ENCODE measurements at places on chromosomes 1 and 21.

DNA sequence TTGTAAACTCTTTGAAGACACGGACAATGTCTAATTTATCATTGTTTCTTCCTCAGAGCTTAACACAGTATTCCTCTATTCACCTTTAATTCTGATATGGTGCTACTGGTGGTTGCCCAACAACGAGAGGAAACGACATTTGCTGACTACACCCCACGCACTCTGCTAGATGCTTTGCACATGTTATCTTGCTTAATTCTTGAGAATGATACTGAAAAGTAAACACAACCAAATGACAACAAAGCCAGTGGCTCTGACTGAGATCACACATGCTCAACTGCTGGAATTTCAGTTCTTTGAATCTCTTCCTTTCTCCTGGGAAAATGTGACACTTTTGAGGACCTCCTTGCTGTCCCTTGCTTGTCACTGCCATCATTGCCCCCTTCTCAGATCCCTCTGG, 37.2 kb upstream of the DDAH1 start:
- no peak overlapping the region for H3K4me3 ChIP-seq
- H3K27ac ChIP-seq = no peak overlapping the region
- H3K27me3 ChIP-seq = no peaks in the 10 kb centered on the region
- H3K4me1 ChIP-seq = no peaks in the 10 kb centered on the region
- DNase-seq = no peak

GRCh38 chr1:114079596-114080190, 74.0 kb downstream of the SYT6 start:
- no peaks in the 10 kb centered on the region for H3K27me3 ChIP-seq
- no peaks in the 10 kb centered on the region for H3K4me1 ChIP-seq
- no peak for DNase-seq
- H3K27ac ChIP-seq = no peak overlapping the region
- H3K36me3 ChIP-seq = no peaks in the 10 kb centered on the region

DNA sequence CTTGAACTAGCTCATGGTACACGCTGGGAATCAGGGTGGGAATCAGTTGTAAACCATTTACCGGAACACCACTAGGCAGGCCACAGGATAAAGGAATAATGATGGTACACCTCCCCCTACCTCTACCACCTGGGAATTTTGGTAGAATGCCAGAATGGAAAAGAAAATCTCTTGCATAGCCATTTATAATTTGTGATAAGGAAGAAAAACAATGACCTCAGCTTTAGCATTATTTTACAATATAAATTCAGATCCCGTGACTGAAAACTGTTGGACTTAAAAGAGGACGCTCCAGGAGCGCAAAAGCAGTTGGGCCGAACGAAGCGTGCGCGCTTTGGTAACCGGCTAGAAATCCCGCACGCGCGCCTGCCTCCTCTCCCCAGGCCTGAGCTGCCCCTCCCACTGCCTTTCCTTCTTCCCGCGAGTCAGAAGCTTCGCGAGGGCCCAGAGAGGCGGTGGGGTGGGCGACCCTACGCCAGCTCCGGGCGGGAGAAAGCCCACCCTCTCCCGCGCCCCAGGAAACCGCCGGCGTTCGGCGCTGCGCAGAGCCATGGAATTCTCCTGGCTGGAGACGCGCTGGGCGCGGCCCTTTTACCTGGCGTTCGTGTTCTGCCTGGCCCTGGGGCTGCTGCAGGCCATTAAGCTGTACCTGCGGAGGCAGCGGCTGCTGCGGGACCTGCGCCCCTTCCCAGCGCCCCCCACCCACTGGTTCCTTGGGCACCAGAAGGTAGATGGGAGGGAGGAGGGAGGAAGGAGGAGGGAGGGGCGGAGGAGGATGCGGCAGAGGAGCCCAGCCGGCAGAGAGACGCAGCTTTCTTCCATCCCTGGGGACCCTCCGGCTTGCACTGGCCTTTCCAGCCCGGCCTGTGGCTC, at the start of gene CYP4X1:
Gene CYP4X1 (plus strand): TSS at position 402 of the 873 bp plus-strand sequence. CDS start 149 bp downstream, at position 551.
- H3K36me3 ChIP-seq = no peaks in the 10 kb centered on the region
- peak within 1 kb of the TSS; percentile 44 for H3K4me3 ChIP-seq
- H3K27ac ChIP-seq = no peak within 1 kb of the TSS
- H3K4me1 ChIP-seq = no peaks in the 10 kb centered on the region
- peaks cover 8% of the 10 kb centered on the region for H3K27me3 ChIP-seq
- no peak for DNase-seq

GRCh38 chr1:150321826-150322166, 463 bp downstream of the PRPF3 start:
- peaks cover 14% of the 10 kb centered on the region for H3K36me3 ChIP-seq
- no peaks in the 10 kb centered on the region for H3K4me1 ChIP-seq
- peak overlapping the region; percentile 95 for H3K27ac ChIP-seq
- DNase-seq = peak; percentile 42
- no peaks in the 10 kb centered on the region for H3K27me3 ChIP-seq

- H3K27ac ChIP-seq = no peak overlapping the region
- DNase-seq = peak; percentile 10
- no peak overlapping the region for H3K4me3 ChIP-seq
Observed at GRCh38 chr1:196462086-196462485, 146.2 kb downstream of the KCNT2 start.

DNA sequence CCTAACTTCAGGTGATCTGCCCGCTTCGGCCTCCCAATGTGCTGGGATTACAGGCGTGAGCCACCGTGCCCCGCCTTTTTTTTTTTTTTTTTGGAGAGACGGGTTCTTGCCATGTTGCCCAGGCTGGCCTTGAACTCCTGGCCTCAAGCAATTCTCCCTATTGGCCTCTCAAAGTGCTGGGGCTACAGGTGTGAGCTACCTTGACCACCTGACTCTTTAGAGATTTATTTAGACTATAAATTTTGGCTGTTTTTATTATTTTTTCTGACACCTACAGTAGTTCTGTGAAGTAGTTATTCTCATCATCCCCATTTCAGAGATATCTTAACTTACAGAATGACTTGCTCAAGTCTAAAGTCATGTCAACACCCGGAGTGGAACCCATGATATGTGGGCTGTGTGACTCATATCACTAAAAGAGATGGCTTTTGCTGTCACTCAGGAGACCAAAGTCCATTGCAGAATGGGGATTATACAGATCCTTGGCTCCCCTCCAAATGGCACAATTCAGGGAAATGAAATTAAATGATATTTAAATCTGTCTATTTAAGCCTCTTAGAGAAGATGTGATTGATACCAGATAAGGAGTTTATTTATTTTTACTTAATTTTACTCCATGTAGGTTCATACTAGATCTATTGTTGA, 93.2 kb downstream of the CTH start:
- no peak for DNase-seq
- no peak overlapping the region for H3K4me3 ChIP-seq
- H3K27ac ChIP-seq = no peak overlapping the region
- no peaks in the 10 kb centered on the region for H3K27me3 ChIP-seq

GRCh38 chr1:39394598-39394997, 96.8 kb upstream of the BMP8A start:
- H3K27me3 ChIP-seq = no peaks in the 10 kb centered on the region
- no peak for DNase-seq
- H3K4me1 ChIP-seq = peaks cover 22% of the 10 kb centered on the region
- no peak overlapping the region for H3K27ac ChIP-seq
- H3K36me3 ChIP-seq = peaks cover 29% of the 10 kb centered on the region

GRCh38 chr1:222043444-222044292, 301.8 kb upstream of the DUSP10 start:
- H3K4me3 ChIP-seq = no peak overlapping the region
- DNase-seq = no peak
- H3K4me1 ChIP-seq = peaks cover 18% of the 10 kb centered on the region
- no peaks in the 10 kb centered on the region for H3K36me3 ChIP-seq
- no peaks in the 10 kb centered on the region for H3K27me3 ChIP-seq
- no peak overlapping the region for H3K27ac ChIP-seq

DNA sequence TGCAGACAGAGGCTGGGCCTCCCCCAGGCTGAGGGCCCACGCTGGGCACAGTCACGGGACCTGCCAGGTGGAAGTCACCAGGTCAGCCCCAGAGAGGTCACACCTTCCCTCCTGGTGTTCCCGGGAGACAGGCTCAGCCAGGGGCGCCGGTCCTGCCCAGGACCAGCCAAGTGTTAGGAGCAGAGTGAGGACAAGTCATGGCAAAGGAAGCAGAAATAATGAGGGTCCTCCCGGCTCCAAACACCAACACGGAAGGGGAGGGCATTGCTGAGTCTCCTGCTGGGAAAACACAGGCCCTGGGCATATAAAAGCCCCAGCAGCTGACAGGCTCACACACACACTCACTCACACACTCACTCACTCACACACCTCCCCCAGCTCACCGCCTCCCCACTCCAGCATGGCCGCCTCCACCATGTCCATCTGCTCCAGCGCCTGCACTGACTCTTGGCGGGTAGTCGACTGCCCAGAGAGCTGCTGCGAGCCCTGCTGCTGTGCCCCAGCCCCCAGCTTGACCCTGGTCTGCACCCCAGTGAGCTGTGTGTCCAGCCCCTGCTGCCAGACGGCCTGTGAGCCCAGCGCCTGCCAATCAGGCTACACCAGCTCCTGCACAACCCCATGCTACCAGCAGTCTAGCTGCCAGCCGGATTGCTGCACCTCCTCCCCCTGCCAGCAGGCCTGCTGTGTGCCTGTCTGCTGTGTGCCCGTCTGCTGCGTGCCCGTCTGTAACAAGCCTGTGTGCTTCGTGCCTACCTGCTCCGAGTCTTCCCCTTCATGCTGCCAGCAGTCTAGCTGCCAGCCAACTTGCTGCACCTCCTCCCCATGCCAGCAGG, at the start of gene KRTAP10-10:
Gene KRTAP10-10 (plus strand): TSS at position 339 of the 833 bp plus-strand sequence. CDS start 62 bp downstream, at position 401.
- H3K4me1 ChIP-seq = no peaks in the 10 kb centered on the region
- H3K27me3 ChIP-seq = no peaks in the 10 kb centered on the region
- H3K36me3 ChIP-seq = no peaks in the 10 kb centered on the region
- no peak within 1 kb of the TSS for H3K4me3 ChIP-seq
- no peak within 1 kb of the TSS for H3K27ac ChIP-seq

GRCh38 chr1:90955769-90956168, 66.1 kb downstream of the ZNF644 start:
- H3K27ac ChIP-seq = no peak overlapping the region
- DNase-seq = no peak
- peaks cover 31% of the 10 kb centered on the region for H3K36me3 ChIP-seq
- no peak overlapping the region for H3K4me3 ChIP-seq

DNA sequence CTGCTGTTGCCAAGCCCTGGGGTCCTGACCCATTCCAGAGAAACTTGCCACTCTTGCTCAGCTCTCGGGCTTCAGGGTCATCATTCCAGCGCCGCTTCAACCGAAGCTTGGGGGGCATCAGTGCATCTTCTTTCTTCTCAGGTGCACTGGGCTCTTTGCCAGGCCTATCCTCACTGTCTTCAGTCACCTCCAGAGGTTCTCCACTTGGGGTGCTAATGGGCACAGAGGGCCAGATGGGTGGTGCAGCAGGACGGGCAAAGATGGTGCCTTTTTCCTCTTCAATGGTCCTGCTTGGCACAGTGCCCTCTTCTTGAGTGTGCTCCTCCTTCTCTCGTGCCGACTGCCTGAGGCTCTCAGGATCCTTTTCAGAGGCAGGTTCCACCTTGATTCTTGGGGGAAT, 13.3 kb downstream of the ETV3 start:
- H3K36me3 ChIP-seq = peaks cover 45% of the 10 kb centered on the region
- no peaks in the 10 kb centered on the region for H3K27me3 ChIP-seq
- peak; percentile 27 for DNase-seq
